ENCODE measurements at places on chromosomes 13 and 19.

GRCh38 chr13:112967686-112968379 is 1.2 kb upstream of the MCF2L start:
- peak; percentile 28 for DNase-seq

DNA sequence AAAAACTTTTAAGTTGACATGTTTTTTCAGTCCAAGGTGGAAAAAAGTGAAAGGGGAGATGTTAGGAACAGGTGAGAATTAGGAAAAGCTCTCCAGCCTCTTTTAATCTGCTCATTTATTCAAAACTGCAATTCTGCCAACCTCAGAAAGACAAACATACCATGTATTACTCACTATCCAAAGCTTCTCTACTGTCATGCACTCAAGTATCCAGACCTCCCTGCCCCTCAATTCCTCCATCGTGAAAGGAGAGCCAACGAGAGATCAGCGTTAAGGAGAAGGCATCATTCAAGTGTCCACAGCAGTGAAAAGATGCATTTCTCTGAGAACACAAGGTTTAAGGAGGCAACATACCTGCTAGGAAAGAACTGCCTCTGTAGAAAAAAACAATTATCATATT is 24.5 kb downstream of the DIAPH3 start:
- DNase-seq = peak; percentile 12

GRCh38 chr13:73934215-73934641 is 200.0 kb downstream of the KLF12 start:
- DNase-seq = no peak

- DNase-seq = no peak
These were observed 299.3 kb upstream of the SLITRK6 start for GRCh38 chr13:86098511-86098910.

GRCh38 chr13:99941086-99941485 is 30.5 kb downstream of the ZIC5 start:
- DNase-seq = no peak

DNA sequence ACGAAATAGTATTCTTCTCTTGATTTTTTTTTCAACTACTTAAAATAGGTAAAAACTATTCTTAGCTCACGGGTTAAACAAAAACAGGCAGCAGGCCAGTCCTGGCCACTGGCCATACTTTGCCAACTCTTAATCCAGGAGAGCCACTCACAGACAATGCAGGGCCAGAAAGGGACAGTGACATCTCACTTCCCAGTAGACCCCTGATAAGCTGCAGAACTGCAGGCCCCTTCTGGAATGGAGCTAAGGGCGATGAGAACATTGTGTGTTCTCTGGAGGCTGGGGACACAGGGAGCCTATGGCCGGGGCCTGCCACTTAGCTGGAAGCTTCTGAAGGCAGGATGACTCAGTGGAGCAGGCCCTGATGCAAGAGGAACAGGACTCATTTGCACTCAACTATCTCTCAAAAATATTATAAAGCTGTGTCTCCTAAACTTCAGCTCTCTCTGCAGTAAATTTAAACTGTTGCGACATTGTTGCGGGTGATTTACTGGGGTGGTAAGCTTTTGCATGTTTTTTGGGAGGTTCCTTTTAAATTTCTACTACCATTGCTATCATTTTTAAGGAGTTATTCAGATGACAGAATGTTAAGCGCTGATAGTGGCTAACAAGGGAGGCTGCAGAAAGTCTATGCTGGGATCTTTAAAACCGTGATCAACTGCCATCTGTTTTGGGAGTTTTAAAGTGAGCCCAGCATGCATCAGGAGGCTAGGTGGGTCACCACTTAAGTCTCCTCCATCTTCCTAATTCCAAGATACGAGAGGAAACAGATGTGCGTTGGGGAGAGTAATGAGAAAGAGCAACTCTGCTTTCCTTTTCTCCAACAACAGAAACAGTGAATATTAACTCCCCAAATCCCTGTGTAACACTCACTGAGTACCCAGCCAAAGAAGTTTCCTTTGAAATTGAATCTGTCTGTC is 33.2 kb upstream of the KATNAL1 start:
- peak; percentile 97 for DNase-seq

All from fibroblast of skin of right quadriceps (primary cell).